ENCODE measurements at places on chromosomes 2 and 18. TPM values are rescaled to one million over a fixed set of nuclear protein-coding genes. Genes with fewer than 3 reads are reported as not detected.

DNA sequence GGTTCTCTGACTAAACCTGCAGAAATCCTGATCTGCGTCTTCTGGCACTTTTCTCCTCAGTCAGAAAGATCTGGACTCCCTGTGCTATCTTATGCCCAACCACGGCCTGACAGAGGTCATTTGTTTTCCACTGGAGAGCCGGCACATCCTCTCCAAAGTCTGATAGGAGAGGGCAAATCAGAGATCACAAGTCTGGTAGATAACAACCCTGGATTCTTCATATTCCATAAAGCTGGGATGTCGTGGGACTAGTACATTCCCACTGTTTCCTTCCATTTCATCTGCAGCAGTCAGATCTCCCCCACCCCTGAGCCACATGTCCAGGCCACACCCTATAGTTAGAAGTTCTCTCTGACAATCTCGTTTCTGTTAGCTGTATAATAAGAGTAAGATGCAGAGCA lies 157.0 kb downstream of the MGAT5 start:
- no peaks in the 10 kb centered on the region for H3K27me3 ChIP-seq
- H3K27ac ChIP-seq, result no peak overlapping the region
- no peak overlapping the region for H3K4me3 ChIP-seq
- H3K4me1 ChIP-seq, result no peaks in the 10 kb centered on the region

DNA sequence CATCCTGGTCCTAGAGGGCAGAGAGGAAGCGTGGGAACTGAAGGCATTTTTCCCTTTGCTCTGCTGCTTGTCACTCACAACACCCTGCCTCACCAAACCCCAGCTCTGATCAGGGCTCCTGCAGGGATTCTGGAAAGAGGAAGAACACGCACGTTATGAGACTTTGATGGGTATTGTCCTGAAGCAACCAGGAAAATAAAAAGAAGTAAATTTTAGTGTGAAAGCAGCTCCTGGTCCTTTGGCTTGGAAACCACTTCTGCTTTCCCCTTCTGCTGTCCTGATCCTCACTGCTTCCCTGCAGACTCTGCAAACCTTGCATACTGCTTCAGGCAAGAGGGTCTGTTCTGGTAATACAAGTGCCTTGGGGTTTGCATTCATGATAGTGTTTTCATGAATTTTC lies 164.1 kb downstream of the SLC8A1 start:
- no peaks in the 10 kb centered on the region for H3K4me1 ChIP-seq
- H3K27me3 ChIP-seq, result no peaks in the 10 kb centered on the region
- DNase-seq, result no peak
- no peak overlapping the region for H3K4me3 ChIP-seq
- H3K36me3 ChIP-seq, result no peaks in the 10 kb centered on the region

The INHBB gene
- polyA plus RNA-seq, result not detected

DNA sequence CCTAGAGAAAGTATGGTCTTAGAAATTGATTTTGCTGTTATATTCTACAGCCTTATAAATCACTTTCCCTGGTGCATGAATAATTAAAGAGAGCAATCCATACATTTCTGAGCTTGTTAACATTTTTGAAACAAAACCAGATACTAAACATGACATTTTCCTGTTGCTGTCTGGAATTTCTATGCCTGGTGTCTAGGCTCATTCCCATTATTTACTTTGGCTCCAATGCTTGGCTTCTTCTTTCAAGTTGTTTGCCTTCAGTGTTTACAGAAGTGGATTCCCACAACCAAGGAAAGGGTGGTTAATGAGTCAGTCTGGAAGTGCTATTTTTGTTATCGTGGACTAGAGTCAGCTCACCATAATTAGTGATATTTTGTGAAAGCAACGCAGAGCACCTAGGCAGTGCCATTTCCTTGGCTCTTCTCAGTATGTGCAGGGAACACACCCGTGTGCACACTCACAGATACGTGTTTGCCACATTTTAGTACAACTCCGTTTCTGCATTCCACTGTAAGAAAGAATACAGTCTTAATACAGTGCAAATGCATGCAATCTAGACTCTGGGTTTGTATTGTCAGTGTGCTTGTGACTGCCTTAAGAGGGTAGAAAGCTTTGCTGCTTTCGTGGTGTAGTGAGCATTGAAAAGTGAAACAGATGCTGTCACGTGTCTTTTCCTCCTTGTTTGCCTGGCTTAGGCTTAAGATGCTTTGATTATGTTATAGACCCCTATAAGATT lies 185.0 kb upstream of the RASGRP3 start:
- H3K27ac ChIP-seq, result peak overlapping the region; percentile 60
- H3K27me3 ChIP-seq, result no peaks in the 10 kb centered on the region
- H3K4me3 ChIP-seq, result peak overlapping the region; percentile 7
- H3K4me1 ChIP-seq, result no peaks in the 10 kb centered on the region
- no peak for DNase-seq
- no peaks in the 10 kb centered on the region for H3K36me3 ChIP-seq

The ATP6V1C2 gene
- 0.23 TPM for polyA plus RNA-seq

The EFEMP1 gene
- polyA plus RNA-seq, result 25.2 TPM

- H3K27ac ChIP-seq, result no peak overlapping the region
- H3K36me3 ChIP-seq, result no peaks in the 10 kb centered on the region
- no peaks in the 10 kb centered on the region for H3K4me1 ChIP-seq
- no peak for DNase-seq
Observed at GRCh38 chr2:209990838-209991237, 11.6 kb upstream of the RPE start.

GRCh38 chr2:20317197-20317596 lies 33.4 kb downstream of the PUM2 start:
- H3K36me3 ChIP-seq, result peaks cover 19% of the 10 kb centered on the region
- peaks cover 27% of the 10 kb centered on the region for H3K4me1 ChIP-seq
- H3K27ac ChIP-seq, result no peak overlapping the region
- no peaks in the 10 kb centered on the region for H3K27me3 ChIP-seq

The SULT1C2 gene
- polyA plus RNA-seq, result 1.8 TPM

DNA sequence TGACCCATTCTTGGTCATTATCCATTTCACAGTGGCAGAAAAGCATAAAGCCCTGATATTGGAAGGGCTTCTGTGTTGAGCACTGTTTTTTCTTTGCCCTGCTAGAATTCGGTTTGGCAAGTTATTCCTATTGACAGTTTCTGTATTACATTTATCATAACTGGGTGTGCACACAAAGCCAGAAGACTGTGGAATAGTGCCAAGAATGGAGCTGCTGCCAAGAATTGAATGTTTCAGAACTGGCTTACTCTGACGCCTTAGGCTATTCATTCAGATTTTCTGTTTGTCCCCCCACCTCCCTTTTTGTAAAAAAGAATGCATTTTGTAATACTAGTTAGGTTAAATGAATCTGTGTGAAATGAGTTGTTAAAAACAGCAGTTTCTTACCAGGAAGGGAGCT lies 12.7 kb downstream of the KDM3A start:
- no peak overlapping the region for H3K4me3 ChIP-seq
- H3K27me3 ChIP-seq, result no peaks in the 10 kb centered on the region
- peaks cover 35% of the 10 kb centered on the region for H3K4me1 ChIP-seq
- no peak for DNase-seq
- H3K27ac ChIP-seq, result no peak overlapping the region

GRCh38 chr2:182933629-182934028 lies 67.2 kb upstream of the FRZB start:
- no peaks in the 10 kb centered on the region for H3K4me1 ChIP-seq
- no peak for DNase-seq
- no peaks in the 10 kb centered on the region for H3K27me3 ChIP-seq
- H3K4me3 ChIP-seq, result no peak overlapping the region
- H3K27ac ChIP-seq, result no peak overlapping the region

DNA sequence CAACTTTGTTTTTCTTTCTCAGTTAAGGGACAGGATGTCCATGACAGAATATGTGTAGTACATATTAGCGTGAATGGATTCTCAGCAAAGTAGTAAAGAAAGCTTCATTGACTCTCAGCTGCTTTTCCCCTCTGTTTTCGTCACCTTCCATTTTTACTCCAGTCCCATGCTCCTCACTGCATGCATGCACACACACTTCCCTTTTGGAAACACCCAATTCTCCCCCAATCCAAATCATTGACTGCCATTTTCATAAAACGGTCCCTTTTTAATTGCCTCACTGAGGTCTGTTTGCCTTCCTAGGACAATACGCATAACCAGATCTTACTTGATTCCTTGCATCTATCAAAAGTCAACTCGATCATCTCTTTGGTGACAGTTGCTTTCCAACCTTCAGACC lies 287.5 kb upstream of the PARD3B start:
- H3K36me3 ChIP-seq, result no peaks in the 10 kb centered on the region
- no peak overlapping the region for H3K27ac ChIP-seq
- H3K27me3 ChIP-seq, result no peaks in the 10 kb centered on the region
- no peak overlapping the region for H3K4me3 ChIP-seq

GRCh38 chr2:101082998-101083397 lies 68.2 kb downstream of the TBC1D8 start:
- no peak overlapping the region for H3K27ac ChIP-seq
- no peaks in the 10 kb centered on the region for H3K4me1 ChIP-seq
- DNase-seq, result no peak

DNA sequence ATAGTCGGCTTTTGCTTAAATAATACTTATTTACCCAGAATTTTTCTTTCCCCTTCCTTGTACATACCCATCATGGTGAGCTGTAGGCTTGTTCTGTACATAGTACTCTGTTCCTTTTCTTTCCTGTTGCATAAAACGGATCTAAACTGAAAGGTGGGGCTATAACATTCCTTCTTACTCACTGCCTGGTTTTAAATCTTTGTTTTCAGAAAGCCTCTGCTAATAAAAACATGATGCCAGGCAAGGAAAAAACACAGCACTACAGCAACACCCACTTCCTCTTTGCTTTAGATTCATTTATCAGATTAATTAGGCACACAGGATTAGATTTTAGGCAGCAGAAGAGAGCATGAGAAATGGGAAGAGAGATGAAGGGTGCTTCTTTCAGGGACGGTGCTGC lies 19.6 kb upstream of the STON1 start:
- no peak for DNase-seq
- no peaks in the 10 kb centered on the region for H3K27me3 ChIP-seq
- H3K27ac ChIP-seq, result peak overlapping the region; percentile 78
- H3K4me1 ChIP-seq, result peaks cover 50% of the 10 kb centered on the region
- no peak overlapping the region for H3K4me3 ChIP-seq
- H3K36me3 ChIP-seq, result peaks cover 4% of the 10 kb centered on the region

DNA sequence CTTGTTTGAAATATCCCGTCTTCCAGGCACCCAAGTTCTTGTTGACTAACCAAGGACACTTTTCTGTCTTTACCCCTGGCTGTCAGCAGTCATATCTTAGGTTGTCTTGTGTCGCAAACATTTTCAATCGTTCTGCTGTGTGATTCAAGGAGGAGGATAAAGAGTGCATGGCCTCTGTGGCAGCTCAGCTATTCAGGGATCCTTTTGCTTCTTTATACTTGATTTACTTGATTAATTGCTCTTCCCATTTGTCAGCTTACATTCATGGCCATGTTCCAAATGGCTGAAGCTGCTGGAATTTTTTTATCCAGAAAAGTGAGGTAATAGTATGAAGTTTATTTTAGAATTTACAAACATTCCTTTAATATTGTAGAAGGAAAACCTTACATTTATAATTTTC lies 97.3 kb upstream of the FZD5 start:
- H3K4me3 ChIP-seq, result no peak overlapping the region
- no peaks in the 10 kb centered on the region for H3K36me3 ChIP-seq
- DNase-seq, result no peak
- no peak overlapping the region for H3K27ac ChIP-seq
- peaks cover 18% of the 10 kb centered on the region for H3K4me1 ChIP-seq

- H3K27me3 ChIP-seq, result no peaks in the 10 kb centered on the region
- H3K27ac ChIP-seq, result peak overlapping the region; percentile 90
- H3K4me1 ChIP-seq, result peaks cover 39% of the 10 kb centered on the region
- peak; percentile 93 for DNase-seq
- no peaks in the 10 kb centered on the region for H3K36me3 ChIP-seq
Observed at GRCh38 chr2:120867290-120868241, 131.9 kb downstream of the GLI2 start.

DNA sequence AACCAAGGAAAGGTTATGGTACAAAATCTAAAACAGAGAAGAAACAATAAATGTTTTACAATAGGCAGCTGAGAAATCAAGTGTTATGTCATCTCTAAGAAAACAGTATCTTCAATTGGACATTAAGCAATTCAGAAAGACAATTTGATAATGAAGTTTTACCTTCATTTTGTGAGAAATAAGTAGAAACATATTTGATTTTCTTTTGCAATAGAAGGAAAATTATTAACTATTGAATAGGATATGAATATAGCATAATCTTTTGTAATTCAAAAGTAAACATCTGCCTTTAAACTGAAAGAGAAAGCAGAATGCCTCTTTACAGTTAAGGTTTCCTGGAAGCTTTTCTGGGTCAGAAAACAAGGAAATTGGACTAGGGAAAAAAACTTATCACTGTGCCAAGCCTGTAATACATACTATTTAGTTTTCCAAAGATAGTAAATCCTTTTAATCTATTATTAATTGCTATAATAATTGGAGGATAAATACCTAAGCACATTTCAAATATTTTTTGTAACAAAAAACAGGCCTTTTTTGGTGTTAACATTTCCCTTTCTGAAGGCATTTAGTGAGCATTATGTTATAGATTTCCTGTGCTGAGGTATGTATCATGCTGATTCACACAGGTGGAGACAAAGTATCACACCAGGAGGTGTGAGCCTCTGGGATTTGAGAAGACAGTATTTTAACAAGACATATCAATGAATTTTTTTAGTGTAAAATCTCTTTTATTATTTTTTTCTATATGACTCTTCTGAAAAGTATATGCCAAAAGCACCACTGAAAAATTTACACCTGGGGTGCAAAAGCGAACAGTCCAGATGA lies 947.0 kb upstream of the CDH2 start:
- no peaks in the 10 kb centered on the region for H3K36me3 ChIP-seq
- no peak overlapping the region for H3K27ac ChIP-seq
- H3K27me3 ChIP-seq, result no peaks in the 10 kb centered on the region
- no peak overlapping the region for H3K4me3 ChIP-seq

DNA sequence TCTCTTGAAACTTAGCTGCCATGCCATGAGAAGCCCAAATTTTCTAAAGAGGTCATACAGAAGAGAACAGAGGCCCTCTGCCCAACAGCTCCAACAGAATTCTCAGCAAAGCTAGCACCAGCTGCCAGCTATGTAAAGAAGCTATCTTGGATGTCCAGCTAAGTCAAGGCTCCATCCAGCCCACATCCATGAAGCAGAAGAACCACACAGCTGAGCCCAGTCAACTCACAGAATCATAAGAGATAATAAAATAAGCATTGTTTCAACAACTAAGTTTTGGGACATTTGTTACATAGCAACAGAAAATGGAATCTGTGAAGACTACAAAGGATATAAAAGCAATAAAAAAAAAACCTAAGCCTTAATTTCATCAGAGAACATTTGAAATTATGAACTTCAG lies 434.3 kb downstream of the TXNL1 start:
- no peak overlapping the region for H3K27ac ChIP-seq
- no peaks in the 10 kb centered on the region for H3K36me3 ChIP-seq
- H3K27me3 ChIP-seq, result no peaks in the 10 kb centered on the region
- DNase-seq, result no peak
- no peaks in the 10 kb centered on the region for H3K4me1 ChIP-seq

The CD8B gene
- 0.92 TPM for polyA plus RNA-seq

DNA sequence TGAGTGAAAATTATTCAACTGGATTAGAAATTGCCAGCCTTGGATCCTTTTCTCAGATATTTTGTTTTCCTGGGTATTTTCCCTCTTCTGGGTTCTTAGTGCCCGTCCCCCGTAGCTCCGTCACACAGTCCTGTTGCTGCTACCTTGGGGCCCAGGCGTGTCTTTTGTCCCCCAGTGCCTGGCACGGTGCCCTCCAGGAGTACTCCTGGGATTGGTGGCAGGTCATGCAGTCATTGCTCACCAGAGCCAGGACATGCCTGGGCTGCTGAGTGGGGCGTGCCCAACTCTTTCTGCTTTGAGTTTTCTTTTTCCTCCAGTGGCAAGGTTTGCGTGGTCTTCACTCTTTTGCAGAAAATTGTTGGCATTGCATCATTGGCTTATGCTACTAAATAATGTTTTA lies 275.2 kb downstream of the AGAP1 start:
- H3K27me3 ChIP-seq, result no peaks in the 10 kb centered on the region
- H3K4me3 ChIP-seq, result no peak overlapping the region
- DNase-seq, result peak; percentile 53
- no peaks in the 10 kb centered on the region for H3K4me1 ChIP-seq
- no peak overlapping the region for H3K27ac ChIP-seq
- peaks cover 12% of the 10 kb centered on the region for H3K36me3 ChIP-seq
